ENCODE measurements at places on chromosomes 16 and 17. TPM values are rescaled to one million over a fixed set of nuclear protein-coding genes. Genes with fewer than 3 reads are reported as not detected.

DNA sequence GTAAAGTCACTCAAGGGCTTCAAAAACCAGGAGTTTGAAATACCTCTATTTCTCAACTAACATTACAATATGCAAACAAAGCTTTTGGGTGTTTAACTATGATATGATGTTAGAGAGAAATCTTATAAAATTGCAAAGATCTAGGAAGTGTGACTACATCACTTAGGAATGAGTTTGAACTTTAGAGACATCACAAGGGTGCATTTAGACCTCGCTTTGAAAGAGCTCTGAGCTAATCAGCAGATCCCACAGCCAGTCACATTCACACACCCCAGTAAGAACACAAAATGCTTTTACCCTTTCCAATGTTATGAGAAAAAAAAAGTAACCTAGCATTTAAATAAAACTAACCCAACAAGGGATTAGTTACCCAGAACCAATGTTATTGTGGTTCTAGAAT lies 45.2 kb downstream of the HYDIN start:
- DNase-seq: peak; percentile 1

- DNase-seq: no peak
Observed at GRCh38 chr17:41618341-41619035, 5.9 kb downstream of the KRT17 start.

The SGCA gene
- 31.3 TPM for total RNA-seq

GRCh38 chr16:85393674-85394451 lies 219.3 kb upstream of the GSE1 start:
- DNase-seq: peak; percentile 79

- DNase-seq: no peak
Observed at GRCh38 chr17:82803606-82804005, 36.2 kb downstream of the ZNF750 start.

The EIF5A gene
- total RNA-seq: 136 TPM

GRCh38 chr17:62660629-62661118 lies 33.2 kb downstream of the MRC2 start:
- DNase-seq: no peak

DNA sequence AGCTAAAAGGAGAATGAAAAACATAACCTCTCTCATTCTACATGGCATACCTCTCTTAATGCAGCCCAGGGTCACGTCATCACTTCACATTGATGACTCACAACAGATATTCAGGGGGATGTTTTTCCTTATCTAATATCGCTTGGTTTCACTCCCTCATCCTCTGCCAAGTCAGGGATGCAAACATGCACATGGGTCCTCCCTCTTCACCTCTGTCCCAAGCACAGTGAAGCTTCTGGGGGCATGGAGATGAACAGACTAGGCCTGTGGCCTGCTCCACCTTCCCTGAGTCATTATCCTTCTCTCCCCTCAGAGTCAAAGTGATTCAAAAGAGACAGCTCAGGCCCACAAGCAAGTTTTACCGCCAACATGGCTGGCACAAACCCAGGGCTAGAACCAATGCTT lies 2.3 kb upstream of the MT2A start:
- DNase-seq: peak; percentile 66
